Psoas muscle (tissue), 8 donors: ENCODE measurements at places on chromosomes 2 and 18. TPM values are rescaled to one million over a fixed set of nuclear protein-coding genes. Genes with fewer than 3 reads are reported as not detected.

WDR12 gene
- 69.8 TPM for total RNA-seq

CFAP65 gene
- not detected for total RNA-seq

- H3K27ac ChIP-seq = peak overlapping the region; percentile 87
- peak overlapping the region; percentile 52 for H3K4me3 ChIP-seq
- DNase-seq = no peak
- H3K36me3 ChIP-seq = no peaks in the 10 kb centered on the region
- H3K27me3 ChIP-seq = no peaks in the 10 kb centered on the region
Observed at GRCh38 chr2:29013057-29013780, 32.1 kb downstream of the TOGARAM2 start.

DNA sequence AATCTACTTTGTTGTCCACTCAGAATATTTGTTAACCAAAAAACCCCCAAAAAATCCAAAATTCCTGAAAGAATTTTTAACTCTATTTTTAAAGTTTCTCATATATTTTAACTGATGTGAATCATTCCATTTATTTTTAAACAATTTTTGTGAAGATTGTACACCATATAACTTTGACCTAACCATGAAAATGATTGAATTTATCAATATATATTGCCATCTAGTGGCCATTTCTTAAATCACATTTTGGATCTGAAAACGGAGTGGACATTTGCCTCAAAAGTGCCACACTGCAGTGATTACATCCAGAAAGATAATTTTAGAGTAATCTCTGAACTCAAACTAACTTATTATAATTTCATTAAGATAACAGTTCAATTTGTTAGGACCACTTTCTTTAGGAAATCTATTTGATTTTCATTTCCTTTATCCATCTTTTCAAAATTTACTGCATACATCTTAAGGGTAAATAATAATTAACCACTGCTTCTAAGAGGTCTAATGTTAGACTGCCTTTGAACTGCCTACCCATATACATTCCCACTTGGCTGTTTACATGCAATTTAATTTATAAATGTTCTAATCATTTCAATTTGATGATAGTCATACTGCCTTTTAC lies 71.1 kb downstream of the DSC3 start:
- no peaks in the 10 kb centered on the region for H3K27me3 ChIP-seq
- no peak for DNase-seq
- no peak overlapping the region for H3K27ac ChIP-seq
- H3K4me3 ChIP-seq = no peak overlapping the region
- no peaks in the 10 kb centered on the region for H3K4me1 ChIP-seq
- no peaks in the 10 kb centered on the region for H3K36me3 ChIP-seq

- H3K27ac ChIP-seq = no peak overlapping the region
- no peak for DNase-seq
- H3K4me3 ChIP-seq = no peak overlapping the region
- no peaks in the 10 kb centered on the region for H3K27me3 ChIP-seq
Observed at GRCh38 chr18:3554091-3554601, 104.2 kb downstream of the TGIF1 start.

- H3K4me3 ChIP-seq = no peak overlapping the region
- H3K27me3 ChIP-seq = no peaks in the 10 kb centered on the region
- H3K4me1 ChIP-seq = no peaks in the 10 kb centered on the region
- no peaks in the 10 kb centered on the region for H3K36me3 ChIP-seq
- no peak overlapping the region for H3K27ac ChIP-seq
- no peak for DNase-seq
Observed at GRCh38 chr18:38198526-38198925, 632.9 kb upstream of the CELF4 start.

DNA sequence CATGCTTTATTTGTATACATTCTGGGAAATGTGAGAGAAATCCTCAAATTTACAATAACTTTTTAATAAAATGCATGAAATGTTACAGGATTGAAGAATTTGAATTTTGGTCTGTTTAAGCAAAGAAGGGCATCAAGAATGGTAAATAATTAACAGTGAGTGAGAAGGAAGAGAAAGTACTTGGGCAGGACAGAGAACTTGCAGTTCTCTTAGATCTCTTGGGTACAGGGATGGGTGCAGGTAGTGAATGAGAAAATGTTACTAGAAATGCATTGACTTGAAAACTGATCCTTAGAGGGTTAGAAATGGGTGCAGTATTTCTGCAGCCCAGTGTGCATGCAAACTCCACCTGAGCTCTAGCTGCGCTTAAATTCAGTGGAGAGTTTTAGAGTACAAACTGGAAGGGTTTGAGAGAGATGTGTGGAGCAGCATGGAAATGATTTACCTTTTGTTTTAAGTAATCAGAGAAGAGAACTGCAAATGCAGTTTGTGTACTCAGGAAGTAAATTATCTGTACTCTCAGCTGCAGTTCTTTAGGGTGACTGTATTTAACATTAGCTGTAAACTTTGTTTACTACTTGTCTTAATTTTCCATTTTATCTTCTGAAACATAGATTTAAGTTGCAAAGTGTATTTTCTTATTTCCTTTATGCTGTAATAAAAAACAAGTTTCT lies 51.0 kb upstream of the RAB27B start:
- H3K27me3 ChIP-seq = no peaks in the 10 kb centered on the region
- H3K4me1 ChIP-seq = no peaks in the 10 kb centered on the region
- no peak overlapping the region for H3K27ac ChIP-seq
- DNase-seq = no peak
- no peaks in the 10 kb centered on the region for H3K36me3 ChIP-seq

DNA sequence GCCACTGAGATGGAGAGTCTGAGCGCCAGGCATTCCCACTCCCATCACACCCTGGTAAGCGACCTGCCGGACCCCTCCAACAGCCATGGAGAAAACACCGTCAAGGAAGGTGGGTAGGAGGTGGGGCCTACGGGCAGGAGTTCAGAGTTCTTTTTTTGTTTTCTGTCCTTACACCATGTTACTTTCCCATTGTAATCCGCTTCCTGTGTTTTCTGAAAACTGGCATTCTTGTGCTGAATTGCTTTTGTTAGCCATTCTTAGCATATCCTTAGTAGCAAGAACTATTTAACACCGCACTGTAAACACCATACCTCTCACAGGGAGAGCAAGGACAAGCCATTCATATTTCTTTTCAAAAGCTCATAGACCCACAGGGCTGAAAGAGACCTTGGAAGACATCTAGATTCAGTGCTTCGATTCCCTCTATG lies 46.2 kb downstream of the UNC80 start:
- no peaks in the 10 kb centered on the region for H3K36me3 ChIP-seq
- H3K27ac ChIP-seq = no peak overlapping the region
- no peak for DNase-seq
- no peaks in the 10 kb centered on the region for H3K4me1 ChIP-seq
- no peaks in the 10 kb centered on the region for H3K27me3 ChIP-seq

- H3K4me3 ChIP-seq = no peak overlapping the region
- no peaks in the 10 kb centered on the region for H3K27me3 ChIP-seq
- no peaks in the 10 kb centered on the region for H3K36me3 ChIP-seq
- peaks cover 25% of the 10 kb centered on the region for H3K4me1 ChIP-seq
- H3K27ac ChIP-seq = no peak overlapping the region
Observed at GRCh38 chr18:43665105-43665788, 388.0 kb upstream of the SYT4 start.

DNA sequence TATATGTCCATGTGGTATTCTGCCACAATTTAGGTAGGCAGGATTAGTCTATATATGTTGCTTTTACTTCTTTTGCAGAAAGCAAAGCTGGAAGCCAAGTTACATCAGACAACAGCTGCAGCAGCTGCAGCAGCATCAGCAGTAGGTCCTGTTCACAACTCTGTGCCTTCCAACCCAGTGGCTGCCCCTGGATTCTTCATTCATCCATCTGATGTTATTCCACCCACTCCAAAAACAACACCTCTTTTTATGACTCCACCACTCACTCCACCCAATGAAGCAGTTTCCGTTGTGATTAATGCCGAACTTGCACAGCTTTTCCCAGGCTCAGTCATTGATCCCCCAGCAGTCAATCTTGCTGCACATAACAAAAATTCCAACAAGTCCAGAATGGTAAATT lies 107.6 kb downstream of the BIRC6 start:
- no peak for DNase-seq
- H3K27ac ChIP-seq = no peak overlapping the region
- peaks cover 69% of the 10 kb centered on the region for H3K36me3 ChIP-seq
- H3K4me3 ChIP-seq = no peak overlapping the region
- H3K27me3 ChIP-seq = no peaks in the 10 kb centered on the region
